ENCODE measurements at places on chromosomes 1 and 21. TPM values are rescaled to one million over a fixed set of nuclear protein-coding genes. Genes with fewer than 3 reads are reported as not detected.

The IKBKE gene
- total RNA-seq, result 2.4 TPM

The BRDT gene
- total RNA-seq, result not detected

The PTAFR gene
- total RNA-seq, result 3.3 TPM

- no peak overlapping the region for H3K27ac ChIP-seq
- H3K27me3 ChIP-seq, result no peaks in the 10 kb centered on the region
- H3K4me3 ChIP-seq, result no peak overlapping the region
- H3K36me3 ChIP-seq, result peaks cover 41% of the 10 kb centered on the region
Measured at GRCh38 chr1:27961646-27962221, 2.0 kb downstream of the XKR8 start.

The ZMYM4 gene
- 27.8 TPM for total RNA-seq

DNA sequence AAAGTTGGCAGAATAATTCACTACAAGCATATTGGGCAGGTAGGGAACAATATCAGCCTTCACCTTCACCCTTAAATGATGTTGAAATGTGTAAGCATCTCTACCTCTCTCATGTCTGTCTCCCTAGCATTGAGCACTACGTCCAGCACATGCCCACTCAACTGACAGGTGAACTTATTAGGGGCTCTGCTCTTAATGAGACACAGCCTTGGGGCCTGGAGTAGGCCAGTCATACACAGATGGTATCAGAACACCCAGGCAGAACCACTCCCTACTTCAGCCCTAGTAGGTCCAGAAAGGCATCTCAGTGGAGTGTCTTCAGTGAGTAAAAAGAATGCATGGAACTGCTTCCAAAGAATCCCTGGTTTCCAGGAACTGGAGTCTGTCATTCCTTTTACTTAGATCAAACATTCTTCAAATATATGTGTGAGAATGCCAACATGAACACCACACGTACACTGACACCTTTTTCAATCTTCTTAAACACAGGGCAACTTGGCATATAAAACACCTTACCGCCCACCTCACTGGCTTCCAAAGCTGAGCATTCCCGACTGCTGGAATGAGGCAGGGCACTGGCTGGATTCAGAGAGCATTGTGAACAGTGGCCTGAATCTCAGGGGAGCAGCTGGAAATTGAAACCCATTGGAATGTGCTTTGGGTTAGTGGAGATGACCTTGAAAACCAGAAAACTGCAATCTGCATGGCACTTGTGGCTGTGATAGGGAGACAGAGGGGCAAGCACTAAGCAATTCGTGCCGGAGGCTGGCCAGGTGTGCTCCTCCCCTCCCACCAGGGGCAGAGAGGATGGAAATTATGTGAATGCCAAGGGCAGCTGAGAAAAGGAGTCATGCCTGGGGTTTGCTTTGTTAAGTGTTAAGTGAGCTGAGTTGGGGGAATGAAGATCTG lies 24.2 kb upstream of the HSD3B1 start:
- ATAC-seq, result no peak
- H3K27me3 ChIP-seq, result no peaks in the 10 kb centered on the region
- H3K27ac ChIP-seq, result no peak overlapping the region
- H3K4me1 ChIP-seq, result no peaks in the 10 kb centered on the region
- no peak overlapping the region for H3K4me3 ChIP-seq
- H3K36me3 ChIP-seq, result no peaks in the 10 kb centered on the region

Data from gastroesophageal sphincter (tissue), 4 donors.